ENCODE measurements at places on chromosomes 5 and 9.

- DNase-seq: no peak
These were observed 215.8 kb downstream of the CEMIP2 start for GRCh38 chr9:71552480-71552879.

DNA sequence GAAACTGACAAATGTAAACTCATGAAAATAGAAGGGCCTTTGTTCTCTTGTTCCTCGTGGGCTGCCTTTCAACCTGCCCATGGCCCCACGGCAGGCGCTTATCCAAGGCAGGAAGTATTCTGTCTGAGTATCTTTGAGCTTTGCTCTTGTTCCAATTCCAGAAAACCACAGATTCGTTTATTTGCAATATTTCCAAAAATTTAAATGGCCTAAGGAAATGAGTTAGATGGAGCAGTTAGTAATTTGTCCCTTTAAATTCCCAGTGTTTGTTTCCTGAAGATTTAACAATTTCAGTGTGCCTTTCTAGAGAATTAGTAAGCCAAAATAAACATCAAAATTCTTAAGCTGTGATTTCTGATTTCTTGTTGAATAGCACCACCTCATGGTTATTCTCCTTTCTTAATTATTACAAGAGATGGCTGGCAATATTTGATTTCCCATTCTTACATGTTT is 299.4 kb upstream of the RASA1 start:
- DNase-seq: no peak

DNA sequence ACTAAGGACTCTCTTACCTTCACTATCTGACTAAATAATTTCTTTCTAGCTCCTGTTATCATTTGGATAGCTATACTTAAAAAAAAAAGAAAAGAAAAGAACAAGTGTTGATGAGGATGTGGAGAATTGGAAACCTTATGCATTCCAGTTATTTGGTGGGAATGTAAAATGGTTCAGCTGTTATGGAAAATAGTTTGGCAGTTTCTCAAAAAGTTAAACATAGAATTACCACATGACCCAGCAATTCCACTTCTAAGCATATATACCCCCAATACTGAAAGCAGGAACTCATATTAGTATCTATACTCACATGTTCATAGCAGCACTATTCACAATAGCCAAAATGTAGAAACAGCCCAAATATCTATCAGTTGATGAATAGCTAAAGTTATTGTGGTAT is 61.1 kb downstream of the GNA14 start:
- no peak for DNase-seq

DNA sequence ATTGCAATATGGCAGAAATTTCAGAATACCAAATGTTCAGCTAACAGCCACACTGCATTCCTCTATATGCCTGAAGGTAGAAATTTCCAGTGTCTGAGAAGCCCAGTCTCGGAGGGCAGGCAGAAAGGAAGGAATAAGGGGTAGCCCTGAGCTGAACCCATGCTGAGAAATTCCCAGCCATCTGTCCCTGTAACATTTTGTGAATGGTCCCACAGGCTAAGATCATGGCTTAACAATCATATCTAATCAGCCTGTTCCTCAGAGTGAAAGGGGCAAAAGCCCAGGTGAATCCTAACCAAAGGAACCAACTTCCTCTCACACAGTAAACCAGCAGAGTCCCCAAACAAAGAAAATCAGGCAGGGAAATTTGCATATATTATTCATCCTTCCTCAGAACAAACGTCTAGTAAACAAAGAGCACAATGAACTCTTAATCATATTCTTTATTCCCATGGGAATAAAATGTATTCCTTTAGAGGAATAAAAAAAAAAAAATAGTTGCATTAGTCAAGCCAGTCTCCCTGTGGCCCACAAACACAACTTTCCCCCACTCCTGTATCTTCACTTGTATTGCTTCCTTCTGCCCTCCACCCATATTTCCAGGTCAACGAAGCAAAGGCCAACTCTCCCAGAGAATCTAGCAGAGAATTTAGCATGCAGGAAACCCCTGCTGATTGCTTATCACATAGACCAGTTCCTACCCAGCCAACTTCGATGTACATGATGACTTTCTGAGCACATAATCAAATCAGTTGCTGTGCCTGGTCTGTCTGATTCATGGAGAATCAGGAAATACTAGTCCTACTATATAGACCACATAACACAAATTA is 257.6 kb downstream of the FAM114A2 start:
- no peak for DNase-seq

- DNase-seq: no peak
These were observed 54.9 kb upstream of the CDH9 start for GRCh38 chr5:27093279-27093678.

DNA sequence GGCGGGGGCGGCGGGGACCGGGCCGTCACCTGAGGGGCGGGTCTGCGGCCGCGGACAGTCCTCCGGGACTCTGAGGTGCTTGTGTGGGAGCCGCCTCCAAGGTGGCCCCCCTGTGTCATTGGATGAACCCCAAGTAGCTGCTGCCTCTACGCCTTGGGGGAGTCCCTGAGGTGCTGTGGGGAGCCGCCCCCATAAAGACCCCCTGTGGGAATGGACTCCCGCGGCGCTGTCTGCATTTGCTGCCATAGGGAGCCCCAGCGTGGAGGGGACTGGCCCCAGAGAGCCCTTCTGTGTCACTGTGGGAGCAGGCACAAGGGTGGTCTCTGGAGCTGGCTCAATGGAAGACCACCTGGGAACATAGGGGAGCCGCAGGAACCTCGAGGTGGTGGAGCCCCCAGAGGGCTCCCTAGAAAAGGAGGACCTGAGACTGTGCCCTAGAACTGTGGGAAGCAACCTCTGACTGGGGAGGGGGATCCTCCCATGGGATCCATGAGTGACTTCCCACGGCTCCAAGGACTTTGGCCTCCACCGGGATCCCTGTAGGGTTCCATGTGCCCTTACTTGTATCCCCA is 412 bp downstream of the PHF24 start:
- no peak for DNase-seq

DNA sequence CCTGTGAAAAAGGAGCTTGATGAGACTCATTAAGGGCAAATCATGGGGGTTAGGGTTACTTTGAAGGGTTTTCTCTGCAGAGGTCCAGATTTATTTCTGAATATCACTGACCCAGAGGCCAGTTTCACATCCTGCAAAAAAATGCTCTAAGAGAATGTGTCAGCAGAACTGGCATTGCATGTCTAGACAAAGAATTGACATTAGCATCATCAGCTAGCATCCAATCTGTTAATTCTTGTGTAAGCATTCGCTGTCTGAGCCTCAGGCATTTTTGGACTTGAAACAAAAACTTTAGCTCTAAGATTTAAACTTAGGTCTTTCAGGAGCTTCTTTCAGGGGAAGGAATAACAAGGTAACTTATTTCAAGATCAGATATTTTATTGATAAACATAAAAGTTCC is 187.9 kb upstream of the ELL2 start:
- no peak for DNase-seq

GRCh38 chr5:39080168-39080567 is 6.0 kb upstream of the RICTOR start:
- no peak for DNase-seq

GRCh38 chr5:167001246-167001645 is 1290.2 kb upstream of the WWC1 start:
- DNase-seq: no peak

GRCh38 chr5:150146862-150147601 is 8.6 kb downstream of the PDGFRB start:
- DNase-seq: no peak

- no peak for DNase-seq
These were observed 666.4 kb upstream of the ZNF608 start for GRCh38 chr5:125412561-125413495.

GRCh38 chr9:71179183-71179582 is 57.8 kb upstream of the TRPM3 start:
- no peak for DNase-seq

DNA sequence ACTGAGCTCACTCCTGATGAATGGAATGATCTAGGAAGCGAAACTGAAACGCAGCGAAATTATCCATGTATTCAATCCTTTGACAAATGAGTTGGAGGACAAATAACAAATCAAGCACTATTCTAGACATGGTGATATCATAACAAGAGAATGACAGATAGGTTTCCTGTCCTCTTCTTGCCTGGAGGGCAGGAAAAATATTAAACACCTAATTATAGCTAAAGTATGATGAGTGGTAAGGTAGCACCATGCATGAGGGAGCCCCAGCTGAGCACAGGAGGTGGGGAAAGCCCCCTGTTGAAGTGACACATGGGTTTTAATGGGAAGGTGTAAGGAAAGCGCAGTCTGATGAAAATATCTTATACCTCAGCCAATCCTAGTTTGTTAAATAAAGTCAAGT is 225.2 kb downstream of the NPR3 start:
- no peak for DNase-seq

DNA sequence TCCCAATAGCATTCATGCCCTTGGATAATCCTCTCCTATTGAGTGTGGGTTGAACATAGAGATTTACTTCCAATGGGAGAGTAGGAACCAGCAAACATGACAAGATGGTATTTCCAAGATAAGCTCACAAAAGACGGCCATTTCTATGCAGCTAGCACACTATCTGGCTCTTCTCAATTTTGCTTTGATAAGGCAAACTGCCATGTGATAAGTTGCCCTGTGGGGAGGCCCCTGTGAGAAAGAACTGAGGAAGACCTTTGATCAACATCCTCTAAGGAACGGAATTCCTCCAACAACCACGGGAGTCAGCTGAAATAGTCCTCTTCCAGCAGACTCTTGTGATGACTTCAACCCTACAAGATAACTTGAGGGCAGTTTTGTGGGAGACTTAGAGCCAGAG is 211.9 kb upstream of the TRPM3 start:
- DNase-seq: no peak

DNA sequence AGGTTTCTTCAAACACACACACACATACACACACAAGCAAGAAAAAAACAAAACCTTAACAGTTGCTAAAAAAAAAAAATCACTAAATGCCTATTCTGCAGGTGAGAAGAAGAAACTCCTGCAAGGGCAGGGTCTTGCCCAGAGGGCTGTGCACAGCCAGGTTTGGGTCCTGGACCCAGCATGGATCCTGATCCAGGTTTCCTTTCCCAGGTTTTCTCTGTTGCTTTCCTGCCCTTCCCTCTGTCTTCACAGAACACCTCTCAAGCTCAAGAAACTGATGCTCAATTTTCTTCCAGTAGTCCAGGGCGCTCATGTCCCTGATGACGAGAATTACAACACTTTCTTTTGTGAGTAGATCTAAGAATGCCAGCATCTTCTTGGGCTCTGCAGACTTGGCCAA is 136.6 kb downstream of the PAX5 start:
- DNase-seq: no peak

GRCh38 chr9:105331160-105331559 is 86.7 kb downstream of the SLC44A1 start:
- DNase-seq: no peak

GRCh38 chr9:15722888-15723287 is 170.0 kb downstream of the CCDC171 start:
- no peak for DNase-seq

DNA sequence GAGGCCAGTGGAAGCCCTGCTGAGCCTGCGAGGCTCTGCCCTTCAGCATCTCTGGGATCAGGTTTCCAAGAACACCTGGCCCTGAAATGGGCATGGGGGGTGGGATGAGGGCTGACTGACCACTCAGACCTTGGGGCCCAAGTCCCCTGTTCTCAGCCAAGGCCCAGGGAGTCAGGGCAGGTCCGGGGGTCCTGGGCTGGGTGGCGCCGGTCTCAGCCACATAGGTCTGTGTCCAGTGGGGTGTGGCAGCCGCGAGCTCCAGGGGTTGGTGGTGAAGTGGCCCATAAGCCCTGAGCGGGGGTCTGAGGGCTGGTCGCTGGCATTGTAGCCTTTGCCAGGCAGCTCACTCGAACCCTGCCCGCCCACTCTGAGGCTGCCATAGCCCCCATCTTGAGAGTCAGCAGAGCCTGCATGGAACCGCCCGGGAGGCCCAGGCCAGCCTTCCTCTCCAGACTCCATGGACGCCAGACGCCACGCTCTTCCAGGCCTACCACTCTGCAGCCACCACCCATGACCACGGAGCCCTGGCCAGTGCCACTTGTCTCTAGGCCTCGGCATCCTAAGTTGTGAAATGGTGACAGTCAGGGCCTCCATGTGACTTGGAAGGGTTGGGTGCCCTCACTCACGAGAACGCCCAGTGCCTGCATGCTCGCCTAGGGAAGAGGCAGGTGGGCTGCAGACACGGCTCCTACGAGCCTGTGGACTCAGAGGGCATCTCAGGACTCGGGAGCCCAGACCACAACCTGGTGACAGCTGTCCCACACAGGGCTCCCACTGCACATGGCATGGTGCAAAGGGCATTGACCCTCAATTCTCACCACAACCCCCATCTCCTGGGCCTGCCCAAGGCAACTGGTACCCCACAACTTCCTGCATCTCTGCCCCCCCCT is 6.7 kb upstream of the DBH start:
- DNase-seq: no peak

- DNase-seq: no peak
These were observed 114.1 kb downstream of the PCSK5 start for GRCh38 chr9:76004526-76004925.

DNA sequence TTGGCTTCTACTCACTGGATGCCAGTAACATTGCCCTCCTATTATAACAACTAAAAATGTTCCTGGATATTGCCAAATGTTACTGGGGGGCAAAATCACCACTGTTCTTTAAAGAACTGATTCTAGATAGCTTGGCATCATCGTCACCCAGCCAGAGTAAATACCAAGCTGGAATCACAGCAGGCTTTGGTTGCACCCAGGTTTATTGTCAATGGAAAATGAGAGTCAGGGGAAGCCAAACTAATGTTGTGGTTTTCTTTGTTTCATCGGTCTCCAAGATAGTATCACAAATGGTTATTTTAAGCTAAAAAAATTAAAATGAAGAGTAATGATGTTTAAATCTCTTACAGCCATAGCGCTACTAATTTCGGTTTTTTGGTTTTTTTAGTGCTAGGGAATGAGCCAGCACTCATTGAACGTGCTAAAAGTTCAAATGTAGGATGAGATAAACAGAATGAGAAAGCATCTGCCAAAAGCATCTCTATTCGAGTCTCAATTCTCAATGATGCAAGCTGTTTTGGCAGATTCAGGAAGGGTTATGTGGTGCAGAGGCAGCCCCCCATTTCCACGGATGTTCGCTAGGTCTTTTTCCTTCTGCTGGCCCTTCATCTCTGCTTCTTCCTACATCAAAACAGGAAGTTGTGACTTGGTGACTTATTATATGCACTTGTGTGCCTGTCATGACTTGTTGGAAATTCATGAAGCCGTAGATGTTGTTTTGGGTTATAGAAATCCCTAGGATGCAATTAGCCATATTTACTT is 558.0 kb downstream of the EBF1 start:
- DNase-seq: no peak

DNA sequence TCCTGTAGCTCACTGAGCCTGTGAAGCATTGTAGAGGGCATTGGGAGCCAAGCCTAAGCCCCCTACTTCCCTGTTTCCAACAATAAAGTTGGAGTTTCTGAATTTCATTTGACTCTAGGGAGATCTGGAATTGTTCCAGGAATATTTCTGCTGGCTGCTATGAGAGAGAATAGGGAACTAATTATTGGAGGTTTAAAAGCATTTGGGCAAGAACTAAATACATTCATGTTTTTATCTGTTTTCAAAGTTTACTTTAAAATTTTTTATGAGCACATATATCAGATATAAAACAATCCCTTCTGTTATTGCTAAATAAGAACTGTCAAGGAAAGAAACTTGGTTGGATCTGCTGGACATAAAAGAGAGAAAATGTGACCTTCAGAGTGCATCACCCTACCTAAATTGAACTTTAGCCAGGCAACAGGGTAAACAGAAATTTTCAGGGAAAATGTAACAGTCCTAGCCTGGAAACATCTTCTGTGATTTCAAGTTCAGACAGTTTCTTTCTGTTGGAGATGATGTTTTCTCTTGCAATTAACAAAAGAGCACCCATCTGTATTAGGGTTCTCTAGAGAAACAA is 19.3 kb upstream of the LECT2 start:
- DNase-seq: no peak

Measured in activated T-cell treated with anti-CD3 and anti-CD28 coated beads for 24 hours (primary cell).